ENCODE measurements at places on chromosomes 16 and 17.

GRCh38 chr17:64327201-64327930 is 63.3 kb downstream of the PECAM1 start:
- DNase-seq = no peak

DNA sequence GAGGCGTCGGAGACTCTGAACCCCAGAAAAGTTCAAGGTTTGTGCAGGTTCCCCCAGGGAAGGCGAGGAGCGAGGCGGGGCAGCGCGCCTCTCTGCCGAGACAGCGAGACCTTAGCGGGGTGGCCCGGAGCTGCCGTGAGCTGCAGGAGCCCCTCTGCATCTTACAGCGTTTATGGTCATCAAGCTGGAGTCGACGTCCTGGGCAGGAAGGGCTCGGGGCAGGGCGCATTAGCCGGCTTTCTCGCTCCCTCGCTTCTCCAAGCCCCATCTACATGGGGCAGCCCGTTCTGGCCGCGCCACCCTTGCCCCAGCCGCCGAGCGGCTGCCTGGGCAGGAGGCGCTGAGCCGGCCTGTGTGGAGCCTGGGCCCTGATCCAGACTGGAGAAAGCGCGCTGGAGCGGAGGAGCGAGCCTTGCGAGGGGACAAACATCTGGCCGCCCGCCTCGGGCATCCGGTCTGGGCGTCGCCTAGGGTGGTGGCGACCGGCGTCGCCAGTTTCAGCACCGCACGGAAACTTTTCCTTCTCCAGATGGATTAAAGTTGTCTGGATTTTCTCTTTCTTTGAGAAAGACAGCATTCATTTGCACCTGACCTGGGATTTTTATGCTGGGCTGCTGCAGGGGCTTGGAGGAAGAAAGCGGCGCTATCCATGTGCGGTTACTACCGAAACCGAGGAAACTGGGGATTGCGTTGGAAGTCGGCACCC is 750 bp downstream of the TMEM132E start:
- DNase-seq = no peak

DNA sequence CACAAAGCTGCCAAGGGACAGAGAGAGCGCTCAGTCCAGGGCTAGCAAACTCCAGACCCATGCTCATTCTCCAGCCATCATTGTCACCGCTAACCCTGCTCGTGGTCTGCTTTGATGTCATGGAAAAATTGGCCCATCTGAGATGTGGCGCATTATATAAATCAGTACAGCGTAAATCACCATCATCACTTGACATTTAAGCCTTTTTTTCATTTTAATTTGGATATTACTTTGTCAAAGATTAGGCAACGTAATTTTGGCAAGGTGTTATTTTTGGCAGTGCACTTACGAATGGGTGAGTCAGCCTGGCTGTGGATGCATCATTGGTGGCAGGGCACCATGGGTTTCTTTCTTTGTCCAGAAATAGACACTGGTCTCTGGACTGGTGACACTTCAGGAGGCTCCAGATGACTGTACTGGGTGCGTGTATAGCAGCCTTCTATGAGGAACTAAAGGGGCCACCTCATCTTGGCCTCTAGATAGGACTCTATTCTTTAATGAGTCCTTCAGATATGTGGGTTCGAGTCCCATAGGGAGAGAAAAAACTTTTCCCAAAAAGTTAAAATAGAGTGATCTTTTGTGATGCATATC is 166.3 kb downstream of the MSI2 start:
- no peak for DNase-seq

GRCh38 chr17:49986396-49987289 is 8.4 kb downstream of the DLX3 start:
- no peak for DNase-seq

DNA sequence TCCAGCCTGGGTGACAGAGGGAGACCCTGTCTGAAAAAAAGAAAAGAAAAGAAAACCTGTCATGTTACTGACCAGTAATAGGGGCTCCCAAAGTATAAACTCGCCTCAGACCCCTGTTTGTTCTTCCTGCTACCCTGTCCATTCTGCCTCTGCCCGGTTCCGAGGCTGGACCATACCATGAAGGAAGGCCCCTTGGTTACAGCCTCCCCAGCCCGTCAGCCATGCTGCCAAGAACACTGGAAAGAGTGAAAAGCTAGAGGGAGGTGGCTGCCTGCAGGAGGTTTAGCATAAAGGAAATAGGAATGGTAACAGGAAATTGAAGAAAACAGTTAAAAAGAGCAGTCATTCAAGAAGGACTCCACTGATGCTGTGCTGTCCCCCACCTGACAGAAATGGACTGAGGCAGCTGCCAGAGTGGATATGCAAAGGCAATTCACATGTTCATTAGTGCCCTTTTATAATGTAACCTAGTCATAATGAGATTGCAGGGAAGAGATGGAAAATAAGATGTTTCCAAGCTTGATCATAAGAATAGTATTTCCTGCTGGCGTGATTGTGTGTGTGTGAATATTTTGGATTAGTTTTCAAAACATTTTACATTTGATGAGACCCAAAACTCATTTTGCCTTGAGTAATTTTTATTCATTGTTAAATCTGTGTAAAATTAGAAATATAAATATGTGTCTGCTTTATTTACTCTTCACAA is 102.6 kb downstream of the GOSR1 start:
- DNase-seq = no peak

DNA sequence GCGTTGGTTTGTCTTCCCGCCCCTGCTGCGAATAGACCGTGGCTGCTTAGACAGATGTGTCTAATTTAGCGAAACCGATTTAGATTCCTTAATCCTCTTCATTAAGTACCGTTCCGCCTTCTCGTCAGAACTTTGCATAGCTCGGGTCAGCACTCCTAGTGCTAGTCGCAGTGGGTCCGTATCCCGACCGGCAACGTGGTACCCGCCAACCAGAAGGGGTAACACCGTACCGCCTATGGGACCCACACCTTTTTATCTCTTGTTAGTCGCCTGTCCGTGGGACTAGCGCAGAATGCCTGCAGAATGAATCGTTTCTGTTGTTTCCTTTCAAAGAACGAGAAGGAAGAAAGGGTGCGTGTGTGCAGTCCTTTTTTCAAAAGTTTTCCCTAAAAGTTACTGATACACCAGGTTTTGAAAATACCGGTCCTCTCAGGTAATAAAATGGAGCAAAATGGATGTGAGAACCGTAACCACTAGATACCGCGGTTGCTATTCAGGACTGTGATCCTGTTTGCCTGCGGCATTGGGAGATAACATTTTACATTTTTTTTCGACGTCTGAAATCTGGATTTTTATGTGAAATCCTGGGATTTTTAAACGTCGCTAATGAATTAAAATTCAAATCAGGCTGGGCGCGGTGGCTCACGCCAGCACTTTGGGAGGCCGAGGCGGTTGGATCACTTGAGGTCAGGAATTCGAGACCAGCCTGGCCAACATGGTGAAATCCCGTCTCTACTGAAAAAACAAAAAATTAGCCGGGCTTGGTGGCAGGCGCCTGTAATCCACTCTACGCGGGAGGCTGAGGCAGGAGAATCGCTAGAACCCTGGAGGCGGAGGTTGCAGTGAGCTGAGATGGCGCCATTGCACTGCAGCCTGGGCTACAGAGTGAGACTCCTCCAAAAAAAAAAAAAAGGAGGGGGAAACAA is 998 bp upstream of the SRSF1 start:
- DNase-seq = no peak

DNA sequence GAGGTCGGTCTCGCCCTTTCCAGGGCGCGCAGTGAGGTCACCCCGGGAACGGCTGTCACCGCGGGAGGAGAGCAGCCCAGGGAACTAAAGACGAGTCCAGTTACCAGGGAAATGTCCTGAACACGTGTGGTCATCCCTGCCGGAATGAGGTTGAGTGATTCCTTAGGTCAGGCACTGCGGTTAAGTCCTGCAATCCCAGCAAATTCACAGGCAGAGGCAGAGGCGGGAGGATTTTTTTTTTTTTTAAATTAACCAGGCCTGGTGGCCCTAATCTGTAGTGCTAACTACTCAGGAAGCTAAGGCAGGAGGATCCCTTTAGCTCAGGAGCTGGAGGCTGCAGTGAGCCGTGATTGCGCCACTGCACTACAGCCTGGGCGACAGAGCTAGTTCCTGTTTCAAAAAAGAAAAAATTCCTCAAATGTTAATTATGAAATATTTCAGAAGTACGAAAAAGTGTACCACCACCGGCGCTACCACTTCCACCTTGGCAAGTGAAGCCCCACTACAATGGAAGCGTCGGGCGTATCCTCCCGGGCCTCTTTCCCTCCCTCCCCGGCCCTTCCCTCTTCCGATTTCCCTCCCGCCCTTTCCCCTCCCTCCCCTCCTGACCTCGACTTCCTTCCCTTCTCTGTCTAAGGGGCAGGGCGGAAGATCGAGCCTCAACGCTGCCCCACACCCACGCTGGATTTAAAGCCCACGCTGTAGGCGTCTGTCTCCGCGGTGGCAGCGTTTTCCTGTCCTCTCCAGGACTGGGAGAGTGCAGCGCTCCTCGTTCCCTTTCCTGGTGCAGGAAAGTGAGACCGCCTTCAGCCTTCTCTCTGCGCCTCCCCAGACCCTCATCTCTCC is 27.3 kb downstream of the SLFN11 start:
- DNase-seq = peak; percentile 22

DNA sequence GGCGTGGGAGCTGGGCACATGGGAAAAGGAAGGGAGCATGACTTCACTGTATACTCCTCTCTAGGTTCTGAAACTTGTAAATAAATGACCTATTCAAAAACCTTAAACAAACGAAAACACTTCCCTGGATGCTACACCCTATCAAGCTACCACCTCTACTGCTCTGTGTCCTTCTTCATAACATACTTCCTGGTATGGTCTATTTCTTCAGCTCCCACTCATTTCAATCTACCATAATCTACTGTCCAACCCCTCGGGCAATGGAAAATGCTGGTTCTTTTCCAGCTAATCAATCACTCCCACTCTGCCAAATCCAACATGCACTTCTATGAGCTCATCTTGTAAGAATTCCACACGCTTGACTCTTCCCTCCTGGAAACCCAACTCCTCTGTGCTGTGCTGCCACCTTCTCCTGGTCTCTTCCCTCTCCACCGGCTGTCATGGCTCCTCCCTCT is 42.4 kb downstream of the AMFR start:
- DNase-seq = no peak

- DNase-seq = no peak
Measured at GRCh38 chr16:78462288-78463208, 363.1 kb downstream of the WWOX start.

GRCh38 chr16:85750146-85750826 is 610 bp downstream of the C16orf74 start:
- DNase-seq = no peak
